ENCODE measurements at places on chromosomes 7 and 10.

DNA sequence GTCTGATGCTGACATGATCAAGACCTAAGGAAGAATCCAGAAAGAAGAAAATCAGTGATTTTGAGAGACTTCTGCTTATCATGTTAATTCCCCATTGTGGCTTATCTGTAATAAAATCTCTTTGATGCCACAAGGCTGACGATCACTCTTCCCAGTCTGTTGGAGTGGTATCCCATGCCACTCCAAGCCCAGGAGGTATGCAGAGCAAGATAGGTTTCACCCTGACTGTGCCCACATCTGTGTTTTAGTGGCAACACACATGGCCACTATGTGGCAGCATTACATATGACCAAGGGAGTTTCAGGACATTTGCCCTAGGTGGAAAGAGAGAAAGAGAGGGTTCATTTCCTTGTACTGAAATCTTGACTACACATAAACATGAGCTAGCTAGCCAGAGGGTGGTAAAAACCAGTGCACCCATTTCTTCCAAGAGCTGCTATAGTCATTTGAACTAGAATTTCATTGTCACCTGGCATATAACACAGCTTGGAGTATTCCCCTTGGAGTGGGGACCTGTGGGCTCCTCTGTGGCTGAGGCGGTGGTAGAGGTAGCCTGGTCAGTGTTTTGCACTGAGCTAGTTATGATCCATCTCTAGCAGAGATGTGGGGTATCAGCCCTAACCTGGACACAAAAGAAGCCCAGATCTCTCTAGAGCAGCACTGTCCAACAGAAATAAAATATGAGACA, 20.8 kb downstream of the LAMB4 start:
- DNase-seq, result no peak

DNA sequence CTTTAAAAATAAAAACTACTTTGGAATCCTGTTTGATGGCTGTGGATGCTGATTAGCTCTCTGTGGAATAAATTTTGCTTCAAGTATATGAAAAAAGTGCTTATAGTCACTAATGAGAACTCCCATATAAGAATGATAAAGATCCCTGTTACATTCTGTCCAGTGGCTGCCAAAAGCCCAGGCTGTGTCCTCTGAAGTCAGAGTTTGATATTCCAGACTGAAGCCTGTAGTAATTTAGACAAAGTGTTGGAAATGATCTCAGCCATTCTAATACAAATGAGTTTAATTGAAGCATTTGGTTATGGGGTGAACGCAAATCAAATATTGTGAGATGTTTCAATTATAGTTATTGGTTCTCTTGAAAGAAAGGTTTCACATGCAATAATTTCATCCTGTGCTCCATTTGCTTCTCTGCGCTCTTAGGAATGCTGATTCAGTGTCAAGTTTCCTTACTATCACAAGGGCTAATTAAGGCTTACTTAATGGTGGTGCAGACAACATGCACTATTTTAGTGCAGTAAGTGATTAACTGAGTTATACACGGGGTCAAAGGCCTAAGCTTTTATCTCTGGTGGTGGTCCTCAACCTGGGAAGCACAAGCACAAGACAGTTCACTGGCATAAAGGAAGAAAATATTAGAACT, 867.6 kb downstream of the SORCS1 start:
- no peak for DNase-seq

- DNase-seq, result peak; percentile 14
Observed at GRCh38 chr10:107546284-107546683, 381.8 kb upstream of the SORCS1 start.

- DNase-seq, result no peak
Observed at GRCh38 chr7:71787513-71787912, 624.6 kb downstream of the CALN1 start.

GRCh38 chr10:120825878-120826769, 25.0 kb upstream of the WDR11 start:
- no peak for DNase-seq

GRCh38 chr10:119917777-119918176, 25.2 kb downstream of the SEC23IP start:
- no peak for DNase-seq

- DNase-seq, result no peak
Observed at GRCh38 chr10:16948361-16948760, 131.1 kb upstream of the RSU1 start.

GRCh38 chr10:7874864-7875263, 56.6 kb downstream of the TAF3 start:
- DNase-seq, result no peak

DNA sequence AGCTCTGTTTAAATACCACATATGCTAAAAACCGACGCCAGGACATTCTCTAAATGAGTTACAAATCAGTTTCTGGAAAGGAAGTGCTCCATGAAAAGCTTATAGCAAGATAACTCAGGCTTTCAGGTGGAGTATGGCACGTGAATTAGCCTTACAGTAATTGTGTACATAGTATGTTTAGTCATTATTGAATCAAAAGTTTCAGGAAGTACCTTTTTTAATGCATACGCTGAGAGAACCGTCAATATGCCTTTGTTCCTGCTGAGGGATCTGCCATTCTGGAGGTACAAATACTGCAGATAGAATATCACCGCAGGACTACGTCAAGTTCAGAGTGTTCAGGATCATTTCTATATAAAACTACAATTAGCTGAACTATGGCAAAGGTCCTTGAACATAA, 45.7 kb downstream of the ANKMY2 start:
- DNase-seq, result no peak

- no peak for DNase-seq
Observed at GRCh38 chr7:98996150-98996552, 117.8 kb downstream of the TRRAP start.

- no peak for DNase-seq
Observed at GRCh38 chr10:130931256-130931655, 380.3 kb downstream of the TCERG1L start.

- DNase-seq, result no peak
Observed at GRCh38 chr10:25483999-25484398, 309.2 kb downstream of the GPR158 start.

DNA sequence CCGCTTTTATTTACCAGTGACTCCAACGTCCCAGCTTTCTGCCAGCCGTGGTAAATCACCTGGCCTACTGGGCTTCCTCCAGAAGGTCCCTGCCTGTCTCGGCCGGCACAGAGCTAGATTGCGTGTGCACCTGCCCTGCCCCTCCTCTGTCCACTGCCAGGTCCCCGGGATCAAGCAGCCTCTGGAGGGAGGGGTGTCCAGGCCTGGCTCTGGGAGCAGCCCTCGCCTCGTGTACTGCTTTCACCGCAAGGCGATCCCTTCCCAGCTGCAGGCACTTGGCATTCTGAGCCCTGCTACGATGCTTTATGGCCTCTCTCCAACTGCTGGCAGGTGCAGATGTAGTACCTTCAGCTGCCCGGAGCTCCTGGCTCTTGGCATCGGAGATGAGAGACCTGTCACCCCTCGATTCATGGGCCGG, 7.4 kb downstream of the SLC29A3 start:
- DNase-seq, result no peak

GRCh38 chr10:74628136-74628535, 198.3 kb upstream of the KAT6B start:
- no peak for DNase-seq

DNA sequence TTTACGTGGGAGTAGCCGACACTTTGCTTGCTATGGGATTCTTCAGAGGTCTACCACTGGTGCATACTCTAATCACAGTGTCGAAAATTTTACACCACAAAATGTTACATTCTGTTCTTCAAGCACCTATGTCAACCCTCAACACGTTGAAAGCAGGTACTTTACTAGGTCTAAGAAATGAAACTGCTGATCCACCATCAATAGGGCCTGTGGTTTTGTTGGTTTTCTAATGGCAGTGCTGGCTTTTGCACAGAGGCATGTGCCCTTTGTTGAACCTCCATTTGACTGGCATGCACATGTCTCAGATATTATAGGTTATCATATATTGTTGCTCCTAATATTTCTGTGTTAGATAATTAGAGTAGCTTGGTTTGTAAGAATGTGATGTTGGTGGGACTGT, 123.8 kb downstream of the CFTR start:
- DNase-seq, result no peak

DNA sequence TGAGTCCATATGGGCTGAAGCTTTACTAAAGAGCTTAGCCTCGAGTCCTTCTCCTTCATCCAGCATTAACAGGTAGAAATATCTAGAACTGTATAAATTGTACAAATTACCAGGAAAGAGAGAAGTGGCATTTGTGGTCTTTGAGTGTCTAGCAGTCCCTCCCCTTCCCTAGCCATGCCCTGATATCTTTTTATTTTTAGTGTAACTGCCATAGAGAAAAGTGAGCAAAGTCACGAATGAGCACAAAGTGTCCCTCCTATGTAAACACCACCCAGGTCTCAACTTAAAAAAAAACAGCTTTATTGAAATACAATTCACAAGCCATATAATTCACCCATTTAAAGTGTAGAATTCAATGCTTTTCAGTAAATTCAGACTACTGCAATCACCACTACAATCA, 339.0 kb upstream of the ZMIZ1 start:
- DNase-seq, result no peak

DNA sequence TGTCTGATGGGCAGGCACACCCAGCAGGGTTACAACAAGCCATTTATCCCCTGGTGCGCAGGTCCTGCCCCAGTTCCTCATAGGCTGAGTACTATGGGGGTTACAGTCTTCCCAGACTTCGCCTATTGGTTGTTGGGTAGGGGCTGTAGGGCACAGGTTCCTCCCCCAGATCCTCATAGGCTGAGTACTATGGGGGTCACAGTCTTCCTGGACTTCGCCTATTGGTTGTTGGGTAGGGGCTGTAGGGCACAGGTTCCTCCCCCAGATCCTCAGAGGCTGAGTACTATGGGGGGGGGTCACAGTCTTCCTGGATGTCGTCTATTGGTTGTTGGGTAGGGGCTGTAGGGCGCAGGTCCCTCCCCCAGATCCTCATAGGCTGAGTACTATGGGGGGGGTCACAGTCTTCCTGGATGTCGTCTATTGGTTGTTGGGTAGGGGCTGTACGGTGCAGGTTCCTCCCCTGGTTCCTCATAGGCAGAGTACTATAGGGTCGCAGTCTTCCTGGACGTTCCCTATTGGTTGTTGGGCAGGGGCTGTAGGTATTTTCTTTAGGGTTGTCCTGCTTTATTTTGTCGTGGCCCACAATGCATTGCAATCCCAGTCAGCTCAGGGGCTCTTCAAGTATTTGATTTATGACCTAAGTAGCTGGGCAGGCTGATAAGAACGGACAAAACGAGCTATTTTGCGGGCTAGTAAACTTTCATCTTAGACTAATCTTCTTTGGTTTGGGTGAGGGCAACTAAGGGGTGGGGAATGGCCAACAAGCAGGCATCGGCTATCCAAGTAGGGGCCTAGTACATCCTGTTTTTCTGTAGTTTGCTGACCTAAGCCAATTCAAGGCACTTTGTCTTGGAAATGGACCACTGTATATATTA, 3.4 kb downstream of the LRRC27 start:
- DNase-seq, result no peak

- no peak for DNase-seq
Observed at GRCh38 chr10:132624847-132625471, 87.4 kb downstream of the INPP5A start.

- DNase-seq, result no peak
Observed at GRCh38 chr10:61592581-61592980, 70.1 kb upstream of the CABCOCO1 start.

DNA sequence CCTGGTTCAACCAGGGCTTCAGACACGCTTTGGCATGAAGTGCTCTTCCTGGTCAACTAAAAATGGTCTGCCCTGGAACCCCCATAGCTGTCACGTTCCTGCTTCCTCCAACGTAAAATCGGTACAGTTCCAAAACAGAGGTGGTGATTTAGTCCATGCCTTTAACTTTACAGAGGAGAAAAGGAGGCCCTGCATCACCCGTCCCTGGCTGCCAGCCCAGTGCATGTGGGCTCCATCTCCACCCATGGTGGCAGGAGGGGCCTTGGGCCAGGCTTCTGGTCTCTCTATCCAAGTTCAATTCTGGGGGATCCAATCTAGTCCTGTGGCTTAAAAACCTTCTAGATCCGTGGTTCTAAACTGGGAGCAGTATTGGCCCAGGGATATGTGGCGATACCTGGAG, 18.7 kb downstream of the ECHDC3 start:
- no peak for DNase-seq

DNA sequence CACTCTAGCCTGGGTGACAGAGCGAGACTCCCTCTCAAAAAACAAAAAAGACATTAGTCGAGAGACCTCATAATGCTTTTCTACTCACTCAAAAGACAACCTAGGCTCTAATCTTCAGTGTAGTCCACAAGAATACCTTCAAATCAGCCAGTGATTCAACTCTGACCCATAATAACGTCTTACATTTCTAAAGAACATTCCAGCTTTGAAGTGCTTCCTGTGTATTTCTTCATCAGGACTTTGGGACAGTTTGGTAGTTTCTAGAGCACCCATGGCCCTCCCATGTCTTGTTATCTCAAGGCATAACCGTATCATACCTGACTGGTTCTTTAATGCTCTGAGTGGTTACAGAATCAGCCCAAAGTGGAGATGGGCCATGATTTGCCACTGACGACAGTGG, 221.3 kb downstream of the SKIDA1 start:
- DNase-seq, result no peak

- no peak for DNase-seq
Observed at GRCh38 chr7:94429153-94429552, 34.5 kb downstream of the COL1A2 start.

Data from AG09309 (cell line).